ELR (cell line): ENCODE measurements at places on chromosomes 13 and 19.
A peak's percentile ranks its signal among the peaks of the same experiment; 100 is the strongest.

- peak; percentile 88 for DNase-seq
These were observed 9.2 kb downstream of the MKNK2 start for GRCh38 chr19:2041683-2042484.

GRCh38 chr13:53198017-53198416 lies 169.4 kb downstream of the OLFM4 start:
- DNase-seq = no peak

- peak; percentile 57 for DNase-seq
These were observed 9.8 kb upstream of the GNA15 start for GRCh38 chr19:3125900-3126524.

- DNase-seq = no peak
These were observed 105.7 kb upstream of the SOX1 start for GRCh38 chr13:111961236-111961635.

DNA sequence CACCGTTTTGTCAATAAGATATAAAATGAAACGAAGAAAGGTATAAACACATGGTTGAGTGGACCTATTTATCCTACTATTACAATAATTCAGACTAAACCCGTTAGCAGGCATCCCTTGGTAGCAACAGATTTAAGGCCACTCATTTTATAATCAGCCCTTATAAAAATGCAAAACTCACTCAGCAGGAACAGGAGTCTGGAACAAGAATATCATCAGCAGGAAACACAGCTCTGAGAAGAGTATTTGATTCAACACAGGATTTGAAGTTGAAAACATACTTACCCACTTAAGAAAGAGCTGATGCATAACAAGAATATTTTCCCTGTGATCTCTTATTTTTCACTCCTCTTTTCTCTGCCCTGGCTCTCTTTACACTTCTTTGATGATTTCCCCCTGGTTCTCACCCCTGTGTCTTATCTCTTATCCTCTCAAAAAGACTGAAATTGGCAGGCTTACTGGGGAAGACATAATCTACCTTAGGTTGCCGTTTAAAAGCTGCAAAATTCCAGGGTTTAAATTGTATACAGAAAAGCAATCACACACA lies 1722.7 kb downstream of the SLITRK5 start:
- no peak for DNase-seq

- DNase-seq = no peak
These were observed 23.5 kb downstream of the ADGRL1 start for GRCh38 chr19:14182476-14182875.

- DNase-seq = peak; percentile 79
These were observed 67.3 kb downstream of the TRPM4 start for GRCh38 chr19:49224879-49225278.

- DNase-seq = peak; percentile 88
These were observed 2.3 kb downstream of the EEF2 start for GRCh38 chr19:3982701-3983541.

- DNase-seq = no peak
These were observed 10.3 kb upstream of the FUT5 start for GRCh38 chr19:5880604-5881078.

DNA sequence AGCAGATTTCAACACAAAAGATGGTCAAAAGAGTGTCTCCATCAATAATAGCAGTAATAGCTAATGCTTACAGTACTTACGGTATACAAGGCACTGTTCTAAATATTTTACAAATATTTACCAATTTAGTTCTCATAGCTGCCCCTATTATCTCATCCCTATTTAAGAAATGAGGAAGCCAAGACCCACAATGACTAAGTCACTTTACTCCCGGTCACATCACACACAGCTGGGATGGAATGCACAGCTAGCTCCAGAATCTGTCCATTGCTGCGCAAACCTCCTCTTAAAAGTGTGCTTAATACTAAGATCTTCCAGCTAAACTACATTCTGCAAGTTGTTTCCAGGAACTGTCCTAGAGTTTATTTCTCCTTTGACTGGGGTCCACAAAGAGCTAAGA lies 63.4 kb downstream of the RAP2A start:
- no peak for DNase-seq

DNA sequence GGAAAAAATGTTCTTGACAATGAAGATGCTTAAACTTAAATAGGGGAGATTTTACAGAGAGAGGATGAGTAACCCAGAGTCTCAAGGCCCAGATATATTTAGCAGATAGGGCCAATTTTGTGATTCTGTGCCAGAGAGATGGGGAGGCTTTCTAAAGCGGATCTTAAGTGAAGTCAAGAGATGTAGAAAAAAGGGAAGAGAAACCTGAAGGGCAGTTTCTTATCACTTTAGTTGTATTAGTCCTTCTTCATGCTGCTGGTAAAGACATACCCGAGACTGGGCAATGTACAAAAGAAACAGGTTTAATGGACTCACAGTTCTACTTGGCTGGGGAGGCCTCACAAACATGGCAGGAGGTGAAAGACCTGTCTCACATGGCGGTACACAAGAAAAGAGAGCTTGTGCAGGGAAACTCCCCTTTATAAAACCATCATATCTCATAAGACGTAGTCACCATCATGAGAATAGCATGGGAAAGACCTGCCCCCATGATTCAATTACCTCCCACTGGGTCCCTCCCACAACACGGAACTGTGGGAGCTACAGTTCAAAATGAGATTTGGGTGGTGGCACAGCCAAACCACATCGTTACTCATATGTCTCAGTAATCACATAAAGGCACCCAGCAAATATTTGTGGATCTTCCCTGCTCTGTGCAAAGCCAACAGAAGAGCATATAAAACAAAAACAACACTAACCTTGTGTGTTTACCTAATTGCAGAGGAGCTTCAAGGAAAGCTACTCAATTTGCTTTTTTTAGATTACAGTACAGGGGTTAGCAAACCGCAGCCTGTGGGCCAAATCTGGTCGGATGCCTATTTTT lies 102.6 kb upstream of the MYCBP2 start:
- DNase-seq = no peak
